ENCODE measurements at places on chromosomes 7 and 10.

- DNase-seq: no peak
Observed at GRCh38 chr10:121221072-121221471, 369.9 kb downstream of the WDR11 start.

DNA sequence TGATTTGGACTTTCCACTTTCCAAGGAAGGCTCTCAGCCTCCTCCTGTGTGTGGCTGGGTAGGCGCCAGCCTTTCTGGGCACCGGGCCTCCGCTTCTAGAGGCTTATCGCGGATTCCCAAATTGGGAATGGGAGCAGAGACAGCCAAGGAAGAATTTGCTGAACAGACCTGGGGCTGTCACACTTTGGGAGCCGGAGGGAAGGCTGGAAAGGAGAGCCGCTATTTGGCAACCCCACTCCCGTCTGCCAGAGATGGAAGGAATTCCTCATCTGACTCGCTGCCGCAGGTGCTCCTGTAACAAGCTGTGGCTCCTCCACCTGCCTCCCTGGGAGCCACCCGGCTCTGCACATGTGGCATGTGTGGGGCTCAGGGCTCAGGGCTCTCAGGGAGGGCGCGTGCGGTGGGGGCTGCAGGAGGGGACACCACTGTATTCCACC lies 50.8 kb upstream of the ECHDC3 start:
- no peak for DNase-seq

DNA sequence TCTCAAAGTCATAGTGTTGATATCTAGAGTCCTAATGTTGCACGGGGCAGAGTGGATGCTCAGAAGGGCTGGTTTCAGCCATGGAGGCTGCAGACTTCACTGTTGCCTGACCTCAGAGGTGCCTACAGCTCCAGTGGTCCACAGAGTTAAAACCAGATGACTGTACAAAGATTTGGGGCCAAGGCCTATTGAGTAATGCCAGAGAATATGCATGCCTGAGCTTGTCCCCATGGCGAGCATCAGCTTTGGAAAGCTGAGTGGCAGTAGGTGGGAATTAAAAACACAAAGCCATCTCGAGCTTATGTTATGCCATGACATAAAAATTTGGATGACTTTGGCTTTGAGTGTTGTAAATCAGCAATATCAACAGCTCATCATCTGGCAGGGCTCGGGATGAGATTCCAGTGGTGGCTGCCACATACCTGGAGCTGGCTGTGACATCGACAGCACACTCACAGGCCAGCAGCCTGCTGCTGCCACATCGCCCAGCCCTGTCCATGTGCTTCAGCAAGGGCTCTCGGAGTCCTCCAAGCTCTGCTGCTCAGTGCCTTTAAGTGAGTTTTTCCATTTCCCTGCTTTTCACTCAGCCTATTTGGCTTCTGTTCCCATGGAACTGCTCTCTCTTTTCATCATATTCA lies 379.6 kb downstream of the TNS3 start:
- DNase-seq: no peak

GRCh38 chr10:88386204-88386788 lies 196.8 kb downstream of the RNLS start:
- DNase-seq: peak; percentile 18

DNA sequence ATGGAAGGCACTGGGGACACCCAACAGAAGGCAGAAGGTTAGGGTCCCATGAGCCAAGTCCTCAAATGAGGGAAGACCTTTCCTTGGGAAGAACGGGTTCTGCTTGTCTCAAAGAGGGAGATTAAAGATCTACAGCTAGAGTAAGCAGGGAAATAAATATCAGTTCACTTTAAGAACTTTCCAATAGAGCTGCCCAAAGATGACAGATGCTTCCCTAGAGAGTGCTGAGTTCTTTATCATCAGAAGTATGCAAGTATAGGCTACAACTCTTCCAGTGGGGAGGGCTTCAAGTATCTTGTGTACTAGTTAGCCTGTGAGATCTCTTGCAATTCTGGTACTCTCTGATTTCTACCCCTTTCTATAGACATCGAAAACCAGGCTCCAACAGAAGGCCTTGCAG lies 39.4 kb downstream of the EMX2 start:
- DNase-seq: no peak

DNA sequence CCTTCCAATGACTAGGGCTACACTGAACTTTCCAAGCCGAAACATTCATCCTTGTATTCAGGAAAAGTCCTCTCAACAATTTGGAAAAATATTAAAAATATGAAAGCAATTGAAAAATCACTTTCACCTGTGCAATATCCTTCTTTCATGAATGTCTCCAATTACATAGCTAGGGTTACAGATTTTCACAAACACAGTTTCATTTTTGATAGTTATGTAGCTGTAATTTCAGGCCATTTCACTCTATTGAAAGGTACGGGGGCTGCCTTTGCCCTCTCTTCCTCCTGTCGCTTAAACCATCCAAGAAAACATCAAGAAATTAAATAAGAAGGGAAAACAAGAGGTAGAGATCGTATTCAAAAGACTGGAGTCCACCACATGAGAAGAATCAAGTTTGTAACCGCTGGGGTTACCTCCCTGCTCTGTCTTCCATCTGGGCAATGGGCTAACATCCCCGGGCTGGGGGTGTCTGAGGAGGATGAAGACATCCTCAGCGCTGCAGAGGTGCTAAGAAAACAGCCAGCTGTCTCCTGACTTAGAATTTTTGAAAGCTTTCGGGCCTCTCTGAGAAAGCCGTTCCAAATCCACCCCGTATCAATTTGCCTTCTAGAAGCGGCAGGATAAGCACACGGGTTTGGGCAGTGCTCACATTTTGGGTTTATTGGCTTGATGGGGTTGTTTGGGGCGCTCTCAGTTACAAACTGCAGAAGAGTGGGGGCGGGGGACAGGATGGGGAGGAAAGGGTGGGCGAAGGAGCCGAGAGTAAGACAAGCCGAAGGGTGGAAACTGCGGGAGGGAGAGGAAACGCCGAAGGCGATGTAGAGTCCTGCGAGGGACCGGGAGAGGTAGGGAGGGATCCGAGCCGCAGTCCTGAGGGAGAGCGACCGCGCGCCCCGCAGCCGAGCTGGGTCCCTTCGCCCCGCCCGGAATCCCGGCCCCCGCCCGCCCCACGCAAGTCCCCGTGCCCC lies 24.3 kb upstream of the VAX1 start:
- no peak for DNase-seq

DNA sequence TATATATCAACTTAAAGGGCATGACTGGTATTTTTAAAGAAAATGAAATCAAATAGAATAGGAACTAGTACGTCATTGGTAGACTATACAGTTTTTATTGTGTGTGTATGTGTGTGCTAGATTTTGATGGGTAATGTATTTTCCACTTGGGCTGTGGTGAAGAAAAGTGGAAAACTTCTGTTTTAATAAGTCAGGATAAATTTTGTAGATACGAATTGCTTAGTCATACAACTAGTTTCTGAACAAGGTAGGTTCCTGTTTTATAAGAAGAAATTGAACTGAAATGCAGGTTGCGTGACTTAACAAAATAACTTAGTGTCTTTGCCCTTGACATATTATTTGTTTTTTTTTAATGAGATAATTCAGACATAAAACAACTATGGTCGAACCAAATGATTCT lies 24.3 kb downstream of the UBN2 start:
- DNase-seq: no peak

Data from SK-N-SH (cell line).